ENCODE measurements at places on chromosomes 1 and 21.

DNA sequence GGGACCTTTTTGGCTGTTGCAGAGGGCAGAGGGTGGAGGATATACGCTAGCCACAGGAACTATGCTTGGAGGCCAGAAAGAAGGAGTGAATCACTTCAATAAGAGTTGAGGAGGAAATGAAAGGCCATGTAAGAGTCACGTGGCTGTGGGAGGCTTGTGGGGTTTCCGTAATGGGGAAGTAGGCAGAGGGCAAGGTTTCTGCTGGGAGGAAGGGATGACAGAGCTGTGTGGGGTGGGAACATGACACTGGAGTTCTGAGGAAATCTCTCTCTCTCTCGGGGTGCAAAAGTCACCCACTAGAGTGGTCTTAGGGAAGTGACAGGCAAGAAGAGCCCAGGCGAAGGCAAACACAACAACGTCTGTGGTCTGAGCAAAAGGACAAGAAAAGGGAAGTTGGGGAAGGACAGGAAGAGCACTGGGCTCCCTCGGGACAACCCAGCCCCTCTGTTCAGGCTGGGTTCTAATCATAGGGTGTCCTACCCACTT lies 3.9 kb upstream of the CD1C start:
- H3K27me3 ChIP-seq: peaks cover 6% of the 10 kb centered on the region
- no peak for DNase-seq
- H3K27ac ChIP-seq: no peak overlapping the region
- no peaks in the 10 kb centered on the region for H3K36me3 ChIP-seq
- no peak overlapping the region for H3K4me3 ChIP-seq
- H3K4me1 ChIP-seq: peaks cover 15% of the 10 kb centered on the region

GRCh38 chr21:14120091-14120734 lies 90.5 kb downstream of the LIPI start:
- peaks cover 6% of the 10 kb centered on the region for H3K36me3 ChIP-seq
- DNase-seq: peak; percentile 66
- peaks cover 19% of the 10 kb centered on the region for H3K4me1 ChIP-seq
- H3K27me3 ChIP-seq: peaks cover 4% of the 10 kb centered on the region

DNA sequence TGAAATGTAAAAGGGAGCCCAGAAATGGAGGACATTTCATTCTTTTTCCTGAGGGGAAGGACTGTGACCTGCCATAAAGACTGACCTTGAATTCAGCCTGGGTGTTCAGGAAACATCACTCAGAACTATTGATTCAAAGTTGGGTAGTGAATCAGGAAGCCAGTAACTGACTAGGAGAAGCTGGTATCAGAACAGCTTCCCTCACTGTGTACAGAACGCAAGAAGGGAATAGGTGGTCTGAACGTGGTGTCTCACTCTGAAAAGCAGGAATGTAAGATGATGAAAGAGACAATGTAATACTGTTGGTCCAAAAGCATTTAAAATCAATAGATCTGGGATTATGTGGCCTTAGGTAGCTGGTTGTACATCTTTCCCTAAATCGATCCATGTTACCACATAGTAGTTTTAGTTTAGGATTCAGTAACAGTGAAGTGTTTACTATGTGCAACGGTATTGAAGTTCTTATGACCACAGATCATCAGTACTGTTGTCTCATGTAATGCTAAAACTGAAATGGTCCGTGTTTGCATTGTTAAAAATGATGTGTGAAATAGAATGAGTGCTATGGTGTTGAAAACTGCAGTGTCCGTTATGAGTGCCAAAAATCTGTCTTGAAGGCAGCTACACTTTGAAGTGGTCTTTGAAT lies 2.9 kb downstream of the RGS2 start:
- peaks cover 5% of the 10 kb centered on the region for H3K36me3 ChIP-seq
- no peak overlapping the region for H3K4me3 ChIP-seq
- no peak for DNase-seq
- peaks cover 18% of the 10 kb centered on the region for H3K4me1 ChIP-seq
- H3K27ac ChIP-seq: no peak overlapping the region

GRCh38 chr1:217647791-217648190 lies 16.6 kb downstream of the SPATA17 start:
- H3K36me3 ChIP-seq: no peaks in the 10 kb centered on the region
- H3K4me3 ChIP-seq: no peak overlapping the region
- H3K4me1 ChIP-seq: peaks cover 3% of the 10 kb centered on the region
- DNase-seq: no peak
- no peaks in the 10 kb centered on the region for H3K27me3 ChIP-seq

DNA sequence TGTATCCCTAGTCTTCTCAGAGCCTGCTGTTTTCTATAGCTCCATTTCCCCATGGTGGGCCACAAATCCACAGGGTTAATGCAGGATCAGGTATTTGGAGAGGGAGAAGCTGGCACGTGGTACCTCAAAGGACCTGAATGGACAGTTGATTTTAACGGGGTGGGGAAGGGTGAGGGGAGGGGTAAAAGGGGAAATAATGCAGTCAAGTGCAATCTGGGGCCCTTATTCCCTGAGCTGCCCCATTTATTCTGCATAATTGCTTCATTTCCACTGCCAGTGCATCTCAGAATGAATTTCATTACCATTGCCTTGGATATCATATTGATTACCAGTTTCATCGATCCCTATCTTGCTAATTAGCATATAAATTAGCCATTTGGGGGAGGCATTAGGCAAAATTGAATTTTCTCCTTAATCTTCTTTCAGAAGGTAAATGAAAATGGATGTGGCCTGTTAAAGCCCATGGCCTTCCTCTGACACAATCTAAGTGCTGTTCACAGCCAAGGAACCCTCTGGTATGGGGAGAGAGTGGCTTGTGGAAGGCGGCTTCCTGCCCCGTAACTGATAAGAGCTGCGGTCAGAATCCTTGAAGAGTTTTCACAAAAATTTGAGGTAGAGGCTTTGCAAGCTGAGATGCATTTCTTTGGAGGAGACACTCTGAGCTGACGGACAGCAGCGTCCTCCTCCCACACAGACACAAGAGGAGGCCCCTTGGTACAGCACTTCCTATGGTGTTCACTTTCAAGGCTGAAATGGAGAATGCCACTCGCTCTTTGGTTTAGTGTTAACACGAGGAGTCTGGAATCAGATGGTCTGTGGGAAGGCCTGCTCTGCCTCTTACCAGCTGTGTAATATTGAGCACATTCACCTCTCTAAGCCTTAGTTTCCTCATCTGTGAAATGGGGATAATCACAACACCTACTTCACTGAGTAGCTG lies 34.4 kb downstream of the PHC2 start:
- no peak overlapping the region for H3K27ac ChIP-seq
- H3K36me3 ChIP-seq: peaks cover 7% of the 10 kb centered on the region
- peaks cover 10% of the 10 kb centered on the region for H3K4me1 ChIP-seq
- no peak for DNase-seq
- H3K27me3 ChIP-seq: no peaks in the 10 kb centered on the region

GRCh38 chr21:45512626-45513002 lies 29.6 kb downstream of the SLC19A1 start:
- no peak for DNase-seq
- no peak overlapping the region for H3K4me3 ChIP-seq
- H3K27me3 ChIP-seq: peaks cover 5% of the 10 kb centered on the region
- H3K4me1 ChIP-seq: no peaks in the 10 kb centered on the region
- no peaks in the 10 kb centered on the region for H3K36me3 ChIP-seq

- no peak for DNase-seq
- no peak overlapping the region for H3K4me3 ChIP-seq
- H3K36me3 ChIP-seq: peaks cover 4% of the 10 kb centered on the region
Observed at GRCh38 chr1:214103778-214104177, 116.0 kb downstream of the PROX1 start.

GRCh38 chr21:34857874-34858273 lies 189.1 kb downstream of the CLIC6 start:
- peaks cover under 1% of the 10 kb centered on the region for H3K36me3 ChIP-seq
- DNase-seq: no peak
- H3K27me3 ChIP-seq: peaks cover 2% of the 10 kb centered on the region
- H3K4me1 ChIP-seq: peaks cover 11% of the 10 kb centered on the region
- no peak overlapping the region for H3K4me3 ChIP-seq

DNA sequence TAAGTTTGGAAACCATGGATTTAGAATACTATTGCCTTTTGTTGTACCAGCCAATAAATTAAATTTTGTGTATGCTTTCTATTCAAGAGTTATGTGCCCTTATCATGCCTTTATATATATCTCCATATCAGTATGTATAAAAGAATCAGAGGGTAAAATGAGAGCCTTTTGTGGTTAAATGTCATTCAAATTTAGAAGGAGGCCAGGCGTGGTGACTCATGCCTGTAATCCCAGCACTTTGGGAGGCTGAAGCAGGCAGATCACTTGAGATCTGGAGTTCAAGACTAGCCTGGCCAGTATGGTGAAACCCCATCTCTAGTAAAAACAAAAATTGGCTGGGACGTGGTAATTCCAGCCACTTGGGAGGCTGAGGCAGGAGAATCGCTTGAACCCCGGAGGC lies 88.9 kb downstream of the XPR1 start:
- peaks cover 1% of the 10 kb centered on the region for H3K27me3 ChIP-seq
- H3K4me3 ChIP-seq: no peak overlapping the region
- no peaks in the 10 kb centered on the region for H3K4me1 ChIP-seq
- no peak for DNase-seq
- no peaks in the 10 kb centered on the region for H3K36me3 ChIP-seq

DNA sequence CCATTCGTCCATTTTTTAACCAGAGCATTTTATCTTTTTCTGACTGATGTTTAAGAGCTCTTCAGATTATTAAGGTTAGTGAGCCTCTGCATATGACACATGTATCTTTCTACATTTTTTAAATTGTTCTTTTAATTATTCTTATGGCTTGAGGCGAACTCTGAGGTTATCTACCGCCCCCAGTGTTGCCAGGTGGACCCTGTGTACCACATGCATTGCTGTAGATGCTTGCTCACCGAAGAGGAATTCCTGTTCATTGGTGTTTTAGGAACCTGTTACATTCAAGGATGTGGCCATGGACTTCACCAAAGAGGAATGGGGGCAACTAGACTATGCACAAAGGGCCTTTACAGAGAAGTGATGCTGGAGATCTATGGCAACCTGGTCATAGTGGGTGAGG lies 31.8 kb downstream of the ZNF684 start:
- H3K27me3 ChIP-seq: no peaks in the 10 kb centered on the region
- H3K36me3 ChIP-seq: no peaks in the 10 kb centered on the region
- no peak overlapping the region for H3K4me3 ChIP-seq
- DNase-seq: no peak

DNA sequence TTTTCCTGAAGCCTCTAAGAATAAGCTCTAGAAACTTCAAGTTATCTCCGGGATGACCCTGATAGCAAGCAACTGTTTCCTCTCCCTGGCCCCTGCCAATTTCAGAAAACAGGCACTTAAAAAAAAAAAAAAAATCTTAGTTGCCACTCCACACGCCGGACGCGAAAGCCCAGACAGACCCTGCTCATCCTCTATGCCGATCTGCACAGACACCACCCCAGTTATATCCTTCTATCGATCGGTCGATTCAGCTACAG lies 1.7 kb downstream of the ANP32E start:
- peaks cover 12% of the 10 kb centered on the region for H3K36me3 ChIP-seq
- no peak for DNase-seq
- H3K27me3 ChIP-seq: peaks cover 6% of the 10 kb centered on the region
- no peak overlapping the region for H3K4me3 ChIP-seq

GRCh38 chr1:62493656-62494055 lies 56.8 kb downstream of the USP1 start:
- H3K36me3 ChIP-seq: no peaks in the 10 kb centered on the region
- no peaks in the 10 kb centered on the region for H3K27me3 ChIP-seq
- no peak overlapping the region for H3K4me3 ChIP-seq

DNA sequence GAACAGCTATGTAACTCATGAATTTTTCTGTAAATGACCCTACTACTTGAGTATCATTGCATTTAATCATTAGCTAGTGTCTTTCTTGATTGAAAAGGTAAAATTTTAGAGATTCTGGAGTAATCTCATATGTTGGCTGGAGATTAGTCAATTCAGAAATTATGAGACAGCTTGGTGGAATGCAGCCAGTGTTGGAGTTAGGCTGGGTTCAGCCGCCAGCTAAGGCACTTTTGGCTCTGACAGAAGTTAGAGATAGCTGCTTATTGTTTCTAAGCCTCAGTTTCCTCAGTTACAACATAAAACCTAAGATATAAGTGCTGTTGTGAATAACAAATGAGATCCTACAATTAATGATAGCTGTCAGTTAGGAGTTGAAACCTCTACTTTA lies 49.4 kb downstream of the TBCE start:
- H3K36me3 ChIP-seq: no peaks in the 10 kb centered on the region
- peaks cover 5% of the 10 kb centered on the region for H3K4me1 ChIP-seq
- H3K4me3 ChIP-seq: no peak overlapping the region
- no peak overlapping the region for H3K27ac ChIP-seq
- no peak for DNase-seq

DNA sequence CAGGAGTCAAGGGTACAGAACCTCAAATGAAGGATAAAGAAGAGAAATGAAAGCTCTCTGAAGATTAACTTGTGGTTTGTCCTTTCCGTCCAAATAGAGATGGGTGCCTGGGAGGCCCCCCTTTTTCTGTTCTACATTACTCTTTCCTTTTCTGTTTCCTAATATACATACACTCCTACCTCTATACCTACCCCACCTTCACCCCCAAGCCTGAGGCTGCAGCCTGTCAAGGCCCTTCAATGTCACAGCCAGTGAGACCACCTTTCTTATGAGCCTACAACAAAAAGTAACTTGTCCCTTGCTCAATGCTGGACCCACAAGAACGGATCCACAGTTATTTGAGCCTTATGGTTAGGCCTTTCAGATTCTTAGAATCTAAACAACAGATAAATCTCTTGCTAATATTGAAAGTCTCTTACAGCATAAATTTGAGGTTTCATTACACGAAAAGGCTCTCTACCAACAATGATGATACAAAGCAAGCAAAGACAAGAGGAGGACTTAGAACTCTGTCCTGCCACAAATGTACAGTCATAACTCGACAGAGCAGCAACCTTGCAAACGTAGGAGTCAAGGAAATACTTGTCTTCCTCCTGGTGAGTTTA lies 4.1 kb upstream of the TRAF3IP3 start:
- H3K27me3 ChIP-seq: peaks cover 10% of the 10 kb centered on the region
- DNase-seq: no peak
- H3K4me3 ChIP-seq: no peak overlapping the region
- peaks cover 24% of the 10 kb centered on the region for H3K4me1 ChIP-seq

DNA sequence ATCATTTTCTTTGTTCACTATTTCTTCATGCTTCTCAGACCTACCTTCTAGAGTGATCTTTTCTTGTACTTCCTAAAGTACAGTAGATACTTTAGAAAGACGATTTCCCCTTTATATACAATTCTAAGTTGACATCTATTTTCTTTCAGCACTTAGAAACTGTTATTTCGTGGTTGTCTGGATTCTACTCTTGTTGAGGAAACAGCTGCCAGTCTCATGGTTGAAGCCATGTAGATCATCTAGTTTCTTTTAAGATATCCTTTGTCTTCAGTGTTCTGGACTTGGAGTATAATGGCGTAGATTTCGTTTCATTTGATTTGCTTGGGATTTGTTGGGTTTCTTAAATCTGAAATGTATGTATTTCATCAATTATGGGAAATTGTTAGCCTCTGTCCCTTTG lies 67.6 kb downstream of the PKN2 start:
- H3K27me3 ChIP-seq: no peaks in the 10 kb centered on the region
- H3K27ac ChIP-seq: no peak overlapping the region
- no peaks in the 10 kb centered on the region for H3K4me1 ChIP-seq
- no peak overlapping the region for H3K4me3 ChIP-seq

- no peaks in the 10 kb centered on the region for H3K4me1 ChIP-seq
- H3K27ac ChIP-seq: no peak overlapping the region
- DNase-seq: peak; percentile 54
- H3K36me3 ChIP-seq: no peaks in the 10 kb centered on the region
Observed at GRCh38 chr1:233326811-233327650, 493 bp upstream of the MAP3K21 start.

Data from endothelial cell (in vitro differentiated cells).